Placental pericyte (primary cell): ENCODE measurements at places on chromosomes 11 and 22. TPM values are rescaled to one million over a fixed set of nuclear protein-coding genes. Genes with fewer than 3 reads are reported as not detected.

Gene MMP27
- total RNA-seq = not detected in 2 replicates

Gene SLC22A9
- total RNA-seq = not detected in 2 replicates

Gene MIAT
- 1.1 TPM in 2 replicates for total RNA-seq

Gene OR5M8
- total RNA-seq = not detected in 2 replicates

Gene NAALADL1
- 6.8 and 11.0 TPM in 2 replicates for total RNA-seq

Gene TSPAN18
- total RNA-seq = under 0.01 and 0.66 TPM in 2 replicates

Gene CBLIF
- total RNA-seq = not detected in 2 replicates

Gene PLEKHA7
- total RNA-seq = under 0.01 and 0.22 TPM in 2 replicates

Gene IL17REL
- total RNA-seq = not detected in 2 replicates

Gene NCAM1
- total RNA-seq = 0.66 and 4.6 TPM in 2 replicates

Gene CHRM1
- total RNA-seq = not detected in 2 replicates

Gene PYGM
- 0.29 and 0.88 TPM in 2 replicates for total RNA-seq

Gene TECTA
- total RNA-seq = 0.57 and 2.2 TPM in 2 replicates

Gene PHLDA2
- 15.3 and 33.4 TPM in 2 replicates for total RNA-seq

Gene OR10A2
- not detected in 2 replicates for total RNA-seq

Gene THAP12
- 37.6 and 49.5 TPM in 2 replicates for total RNA-seq

Gene KRTAP5-7
- total RNA-seq = not detected in 2 replicates

Gene NLRP10
- under 0.01 and 3.4 TPM in 2 replicates for total RNA-seq

Gene SMCO4
- total RNA-seq = 2.7 and 11.4 TPM in 2 replicates

Gene C1QTNF4
- 0.14 and 0.22 TPM in 2 replicates for total RNA-seq

Gene IGF2
- 3.9 and 60.7 TPM in 2 replicates for total RNA-seq

Gene CCDC116
- 0.14 and 0.22 TPM in 2 replicates for total RNA-seq

Gene RAB6A
- total RNA-seq = 172 and 187 TPM in 2 replicates

Gene APOL4
- total RNA-seq = under 0.01 and 0.44 TPM in 2 replicates
